ENCODE measurements at places on chromosomes 1 and 21.

GRCh38 chr1:243251539-243251938 lies 3.5 kb downstream of the CEP170 start:
- no peak for DNase-seq

DNA sequence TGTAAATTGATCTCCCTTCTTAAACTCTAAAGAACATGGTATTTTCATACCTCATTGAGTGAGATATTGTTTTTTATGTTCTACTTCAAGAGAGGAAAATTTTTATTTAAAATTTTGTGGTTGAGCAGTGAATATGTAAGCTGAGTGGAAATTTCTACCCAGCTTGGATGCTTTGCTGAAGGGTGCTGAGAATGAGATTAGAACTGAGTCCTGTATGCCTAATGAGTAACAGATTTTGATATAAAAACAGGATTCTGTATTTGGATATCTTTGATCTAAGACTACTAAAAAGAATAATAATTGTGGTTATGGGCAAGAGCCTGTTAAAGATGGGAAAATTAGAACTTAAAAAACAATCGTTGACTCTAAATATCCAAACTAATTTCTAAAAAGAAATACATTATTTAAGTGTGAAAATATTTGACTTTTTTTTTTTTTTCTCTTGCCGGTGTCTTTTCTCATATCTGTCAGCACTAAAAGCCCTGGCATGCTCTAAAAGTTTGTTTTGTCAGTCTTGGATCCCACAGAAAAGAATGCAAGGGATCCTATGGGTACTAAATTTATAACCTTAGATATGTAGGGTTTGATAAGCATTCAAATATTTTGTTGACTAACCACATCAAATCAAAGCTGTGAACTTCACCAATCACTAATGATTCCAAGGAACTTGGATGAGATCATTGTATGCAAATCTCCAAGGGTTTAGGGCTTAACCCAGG lies 652.3 kb downstream of the PTPRC start:
- DNase-seq, result no peak

DNA sequence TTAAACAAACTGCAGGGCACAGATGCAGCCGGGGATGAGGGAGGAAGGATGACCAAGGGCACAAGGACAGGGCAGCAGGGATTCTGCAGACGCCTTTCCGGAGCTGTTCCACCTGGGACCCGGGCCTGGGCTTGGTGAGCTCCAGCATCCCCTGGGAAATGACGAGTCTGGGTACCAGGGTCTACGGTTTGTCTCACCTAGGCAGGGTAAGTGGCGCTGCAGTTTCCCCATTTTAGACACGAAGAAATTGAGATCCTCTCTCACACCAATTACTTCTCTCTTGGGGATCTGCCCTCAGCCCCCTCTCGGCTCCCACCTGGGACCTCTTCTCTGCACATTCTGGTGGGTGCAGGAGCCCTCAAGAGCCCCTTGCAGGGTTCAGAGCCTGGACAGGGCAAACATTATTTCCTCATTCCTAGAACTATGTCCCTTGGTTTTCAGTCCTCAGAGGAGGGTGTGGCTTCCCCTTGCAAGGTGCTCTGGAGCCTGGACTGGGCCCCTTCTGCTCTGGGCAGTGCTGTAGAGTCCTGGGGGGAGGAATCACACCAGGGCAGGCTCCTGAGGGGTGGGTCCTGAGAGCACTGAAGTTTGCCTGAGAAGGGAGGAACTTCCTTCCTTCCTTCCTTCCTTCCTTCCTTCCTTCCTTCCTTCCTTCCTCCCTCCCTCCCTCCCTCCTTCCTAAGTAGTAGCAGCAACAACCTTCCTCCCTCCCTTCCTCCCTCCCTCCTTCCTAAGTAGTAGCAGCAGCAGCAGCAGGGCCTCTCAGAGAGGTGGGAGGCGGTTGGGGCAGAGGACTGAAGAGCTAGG lies 16.0 kb downstream of the RAP1GAP start:
- DNase-seq, result no peak

- DNase-seq, result no peak
These were observed 1.5 kb downstream of the SETDB1 start for GRCh38 chr1:150927624-150928023.

GRCh38 chr1:218829097-218829496 lies 344.6 kb upstream of the LYPLAL1 start:
- DNase-seq, result no peak

Measured in activated naive CD4-positive, alpha-beta T cell treated with Interleukin-2 at 50 U/mL for 16 hours (primary cell).